ENCODE measurements at places on chromosomes 12 and 14.

DNA sequence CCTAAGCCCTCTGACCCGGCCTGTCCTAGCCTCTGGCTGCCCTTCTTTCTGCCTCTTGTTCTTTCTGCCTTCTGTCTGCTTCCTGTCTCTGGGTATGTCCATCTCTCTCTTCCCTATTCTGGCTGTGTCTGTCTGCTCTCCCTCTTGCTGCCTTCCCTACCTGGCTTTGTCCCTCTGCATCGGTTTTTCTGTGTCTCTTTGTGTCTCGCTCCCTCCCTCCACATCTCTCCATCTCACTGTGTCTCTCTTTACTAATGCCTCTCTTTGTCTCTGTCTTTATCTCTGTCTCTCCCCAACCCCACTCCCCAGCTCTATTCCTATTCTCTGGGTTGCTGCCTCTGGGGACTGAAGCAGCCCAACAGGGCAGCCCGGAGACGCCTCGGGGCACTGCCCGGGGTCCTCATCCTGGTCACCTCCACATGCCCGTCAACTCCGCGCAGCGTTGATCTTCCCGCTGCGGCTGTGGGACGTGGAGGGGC lies 10.1 kb downstream of the SHMT2 start:
- no peak for DNase-seq

DNA sequence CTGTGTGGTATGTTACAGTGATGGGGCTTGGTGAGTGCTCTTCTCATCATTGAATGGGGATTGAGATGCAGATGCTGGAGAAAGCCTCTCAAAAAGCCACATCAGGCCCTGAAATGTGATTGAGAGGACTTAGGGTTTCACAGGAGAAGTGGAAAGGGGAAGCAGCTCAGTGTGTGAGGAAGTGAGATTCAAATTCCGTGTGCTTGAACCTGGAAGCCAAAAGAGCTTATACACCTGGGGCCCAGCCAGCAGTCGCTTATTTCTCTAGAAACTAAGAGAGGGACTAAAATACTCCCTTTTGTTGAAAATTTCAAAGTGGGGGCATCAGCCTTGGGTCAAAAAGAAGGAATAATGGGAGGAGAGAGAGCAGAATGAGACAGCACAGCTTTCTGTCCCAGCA lies 39.1 kb upstream of the GZMB start:
- DNase-seq, result no peak

DNA sequence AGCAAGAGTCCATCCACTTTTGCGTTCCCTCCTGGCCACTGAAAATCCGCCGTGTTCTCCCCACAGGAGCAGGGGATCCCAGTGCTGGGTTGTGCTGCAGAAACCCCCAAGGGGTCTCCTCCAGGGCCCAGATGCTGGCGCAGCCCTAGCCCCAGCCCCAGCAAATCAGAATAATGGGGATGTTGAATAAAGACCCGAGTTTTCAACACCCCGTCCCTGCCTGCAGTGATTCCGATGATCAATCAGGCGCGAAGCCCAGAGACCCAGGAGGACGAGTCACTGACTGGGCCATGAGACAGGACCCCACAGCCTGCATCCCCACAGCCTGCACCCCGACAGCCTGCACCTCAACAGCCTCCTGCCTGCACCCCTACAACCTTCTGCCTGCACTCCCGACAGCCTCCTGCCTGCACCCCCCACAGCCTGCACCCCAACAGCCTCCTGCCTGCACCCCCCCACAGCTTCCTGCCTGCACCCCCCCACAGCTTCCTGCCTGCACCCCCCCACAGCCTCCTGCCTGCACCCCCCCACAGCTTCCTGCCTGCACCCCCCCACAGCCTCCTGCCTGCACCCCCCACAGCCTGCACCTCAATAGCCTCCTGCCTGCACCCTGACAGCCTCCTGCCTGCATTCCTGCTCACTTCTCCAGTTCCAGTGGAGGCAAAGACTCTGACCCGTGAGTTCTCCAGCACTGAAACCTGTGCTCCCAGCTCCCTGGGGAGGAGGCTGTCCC lies 37.2 kb downstream of the TNFAIP2 start:
- no peak for DNase-seq

DNA sequence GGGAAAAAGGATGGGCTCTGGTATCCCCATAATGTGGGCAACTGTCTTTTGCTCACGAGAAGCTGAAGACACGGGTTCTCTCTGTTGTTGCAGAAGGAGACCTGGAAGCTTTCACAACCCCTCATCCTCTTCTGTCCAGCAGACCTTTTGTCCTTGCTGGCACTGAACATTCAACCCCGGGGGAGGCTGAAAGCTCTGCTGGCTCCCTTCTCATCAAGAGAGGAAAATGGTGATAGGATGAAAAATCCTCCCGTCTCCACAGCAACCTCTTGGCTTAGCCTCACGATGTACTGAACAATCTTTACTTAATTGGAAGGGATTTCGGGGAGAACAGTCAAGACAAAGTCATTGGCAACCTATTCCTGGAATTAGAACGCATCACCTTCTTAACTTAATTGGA lies 39.0 kb downstream of the ELK3 start:
- no peak for DNase-seq

DNA sequence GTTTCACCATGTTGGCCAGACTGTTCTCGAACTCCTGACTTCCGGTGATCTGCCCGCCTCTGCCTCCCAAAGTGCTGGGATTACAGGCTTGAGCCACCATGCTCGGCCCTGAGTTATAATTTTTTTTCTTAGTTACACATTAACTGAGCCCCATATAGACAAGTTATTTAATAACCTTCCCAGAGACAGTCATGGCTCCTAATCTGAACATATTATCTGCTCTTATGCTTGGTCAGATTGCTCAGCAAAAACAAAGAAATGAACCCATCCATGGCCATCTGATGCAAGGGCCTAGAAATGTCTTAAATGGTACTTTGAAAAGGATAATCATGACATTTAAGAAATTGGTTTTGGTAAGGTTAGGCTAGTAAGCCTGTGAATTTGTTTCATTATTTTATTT lies 13.0 kb downstream of the SAMD15 start:
- DNase-seq, result no peak

DNA sequence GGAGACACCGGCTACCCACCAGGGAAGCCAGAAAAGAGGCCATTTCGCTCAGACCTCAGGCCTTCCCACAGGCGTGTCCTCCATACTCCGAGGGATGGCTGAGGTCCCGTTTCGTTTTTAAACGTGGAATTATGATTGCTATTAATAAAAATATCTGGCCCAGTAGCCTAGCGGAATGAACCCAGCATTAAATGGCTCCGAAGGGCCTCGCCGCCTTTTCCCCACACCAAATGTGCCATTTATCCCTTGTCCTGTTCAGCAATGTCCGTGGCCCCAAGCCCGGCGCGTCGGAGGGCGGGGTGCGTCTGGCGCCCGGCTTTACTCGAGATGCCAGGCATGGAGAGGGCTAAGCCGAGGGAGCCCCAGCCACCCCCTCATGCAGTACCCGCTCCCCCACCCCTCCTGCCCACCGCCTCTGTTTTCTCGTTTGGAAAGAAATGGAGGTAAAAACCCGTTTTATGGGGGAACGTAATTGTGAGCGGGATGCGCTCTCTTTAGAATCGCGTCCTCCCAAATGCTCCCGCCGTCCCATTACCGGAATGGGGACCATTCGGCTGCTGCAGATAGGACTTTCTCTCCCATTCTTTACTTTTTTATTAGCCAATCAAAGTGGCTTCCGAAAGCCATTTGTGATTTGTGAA lies 5.7 kb downstream of the HOXC8 start:
- DNase-seq, result no peak

- no peak for DNase-seq
Observed at GRCh38 chr14:89443042-89443629, 26.1 kb upstream of the FOXN3 start.

DNA sequence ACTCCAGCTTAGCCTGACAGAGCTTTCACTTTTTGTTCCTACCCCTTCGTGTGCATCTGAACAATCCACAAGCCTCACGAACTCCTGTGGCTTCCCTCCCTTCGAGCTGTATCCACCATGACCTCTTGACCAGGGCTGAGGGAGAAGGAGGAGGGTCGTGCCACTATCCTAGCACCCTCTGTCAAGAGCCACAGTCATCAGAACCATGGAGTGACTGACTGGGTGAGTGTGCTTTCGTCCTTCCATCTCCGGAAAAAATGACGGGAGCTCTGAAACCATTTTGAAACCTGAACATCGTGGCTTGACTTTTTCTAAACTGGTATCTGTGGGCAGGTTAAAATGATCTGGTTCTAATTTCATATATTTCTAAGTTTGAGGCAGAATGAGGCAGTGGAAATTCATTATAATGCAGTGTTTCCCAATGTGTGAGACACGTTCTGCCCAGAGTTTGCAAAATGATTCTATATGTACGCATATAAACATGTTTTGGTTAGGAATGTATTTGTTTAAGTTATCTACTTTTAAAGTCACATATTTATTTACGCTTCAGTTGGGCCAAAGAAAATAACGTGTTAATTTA lies 27.0 kb downstream of the IL26 start:
- no peak for DNase-seq

DNA sequence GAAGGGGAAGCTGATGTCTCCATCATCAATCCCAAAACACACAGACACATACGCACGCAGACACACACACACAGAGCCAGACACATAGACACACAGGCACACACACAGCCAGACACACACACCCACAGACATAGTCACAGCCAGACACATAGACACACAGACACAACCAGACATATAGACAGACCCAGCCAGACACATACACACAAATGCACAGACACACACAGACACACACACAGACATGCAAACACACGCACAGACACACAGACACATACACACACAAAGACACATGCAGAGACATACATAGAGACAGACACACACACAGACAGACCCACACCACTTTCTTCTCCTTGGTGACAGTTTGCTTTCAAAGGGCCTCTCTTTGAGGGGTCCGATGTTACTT lies 6.3 kb downstream of the CCDC197 start:
- no peak for DNase-seq

DNA sequence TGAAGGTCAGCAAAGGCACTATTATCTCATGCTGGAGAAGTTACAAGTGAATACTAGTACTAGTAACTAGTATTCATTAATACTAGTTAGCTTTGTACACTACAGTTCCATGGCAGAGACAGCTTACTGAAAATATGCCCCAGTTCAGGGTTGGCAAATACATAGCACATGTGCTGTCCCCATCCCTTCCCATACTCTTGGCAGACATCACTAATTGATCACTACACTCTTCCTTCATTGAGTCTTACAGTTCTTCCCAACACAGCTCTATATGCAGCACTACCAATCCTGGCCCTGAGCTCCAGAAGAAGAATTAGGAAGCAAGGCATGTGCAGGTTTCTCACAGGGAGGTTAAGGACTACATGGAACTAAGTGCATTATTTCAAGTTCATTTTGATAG lies 168.3 kb upstream of the EEA1 start:
- no peak for DNase-seq

- no peak for DNase-seq
Observed at GRCh38 chr14:91674911-91675310, 57.0 kb downstream of the CATSPERB start.

DNA sequence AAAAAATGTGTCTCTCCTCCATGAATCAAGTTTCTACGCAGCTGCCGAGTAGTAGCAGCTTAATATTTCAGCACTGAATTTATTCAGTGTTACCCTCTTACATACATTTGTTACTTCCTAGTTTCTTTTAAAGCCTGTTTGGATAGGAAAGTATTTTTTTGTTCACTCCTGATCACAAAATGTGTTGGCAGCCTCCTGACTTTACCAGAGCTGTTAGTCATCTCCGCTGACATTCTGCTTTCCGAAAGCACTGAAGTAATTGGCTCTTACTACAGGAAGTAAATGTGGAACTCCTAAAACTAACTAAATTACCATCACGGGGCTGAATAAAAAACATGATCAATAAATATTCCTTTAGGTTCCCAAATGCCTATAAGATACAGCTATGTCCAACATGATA lies 225.5 kb downstream of the EPS8 start:
- DNase-seq, result no peak

- DNase-seq, result no peak
Observed at GRCh38 chr14:59120921-59121320, 67.5 kb upstream of the DAAM1 start.

DNA sequence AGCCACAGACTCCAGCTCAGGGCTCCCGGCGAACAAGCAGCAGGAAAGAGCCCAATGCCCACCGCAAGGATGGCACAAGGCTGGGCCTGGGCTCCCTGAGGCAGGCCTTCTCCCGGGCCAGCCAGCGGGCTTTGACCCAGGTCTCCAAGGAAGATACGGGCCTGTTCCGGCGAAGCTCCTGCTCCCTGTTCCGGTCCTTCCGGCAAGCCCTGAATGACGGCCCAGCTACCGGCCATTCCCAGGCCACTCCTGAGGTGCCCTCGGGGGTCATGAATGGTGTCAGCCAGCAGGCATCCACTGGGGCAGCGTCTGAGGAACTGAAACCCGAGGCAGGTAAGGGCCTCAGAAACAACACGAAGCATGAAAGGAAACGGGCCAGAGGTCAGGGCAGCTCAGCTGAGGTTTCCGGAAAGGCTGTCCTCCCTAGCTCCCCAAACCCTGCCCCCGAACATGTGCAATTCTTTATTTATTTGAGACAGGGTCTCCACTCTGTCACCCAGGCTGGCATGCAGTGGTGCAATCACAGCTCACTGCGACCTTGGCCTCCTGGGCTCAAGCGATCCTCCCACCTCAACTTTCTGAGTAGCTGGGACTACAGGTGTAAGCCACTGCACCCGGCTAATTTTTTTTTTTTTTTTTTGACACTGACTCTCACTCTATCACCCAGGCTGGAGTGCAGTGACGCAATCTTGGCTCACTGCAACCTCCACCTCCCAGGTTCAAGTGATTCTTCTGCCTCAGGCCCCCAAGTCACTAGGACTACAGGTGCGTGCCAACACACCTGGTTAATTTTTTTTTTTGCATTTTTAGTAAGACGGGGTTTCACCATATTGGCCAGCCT lies 6.0 kb downstream of the EXOC3L4 start:
- no peak for DNase-seq

- DNase-seq, result no peak
Observed at GRCh38 chr12:96230646-96231045, 36.5 kb downstream of the ELK3 start.

DNA sequence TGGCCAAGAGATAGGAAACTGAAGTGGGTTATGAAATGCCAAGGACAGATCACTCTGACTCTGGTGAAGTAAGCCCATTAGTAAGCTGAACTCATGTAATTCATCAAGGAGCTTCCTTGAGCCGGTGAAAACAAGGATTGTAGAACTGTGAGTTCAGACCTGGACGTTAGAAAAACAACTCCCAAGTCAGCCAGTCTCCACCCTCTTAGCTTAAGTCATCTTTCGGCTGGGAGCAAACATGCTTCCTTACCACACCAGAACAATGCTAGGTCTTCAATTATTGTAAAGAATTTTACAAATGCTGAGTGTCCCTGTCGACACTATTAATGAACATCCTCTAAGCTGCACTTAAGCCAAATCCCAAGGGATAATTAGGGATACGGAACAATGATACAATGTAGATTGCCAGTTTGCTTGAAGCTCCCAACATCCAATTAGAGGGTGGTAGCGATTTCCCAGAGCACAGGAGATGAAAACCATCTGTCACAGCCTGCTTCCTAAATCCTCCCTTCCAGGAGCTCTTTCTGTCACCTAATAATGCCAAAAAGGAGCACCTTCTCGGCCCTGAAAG lies 45.7 kb upstream of the VASH1 start:
- no peak for DNase-seq

- no peak for DNase-seq
Observed at GRCh38 chr12:116381744-116382685, 104.5 kb upstream of the MED13L start.

GRCh38 chr14:74942608-74943007 lies 12.8 kb downstream of the PGF start:
- no peak for DNase-seq
